NCI-H69 (cell line): ENCODE measurements at places on chromosomes 6 and 20.

- DNase-seq: no peak
Measured at GRCh38 chr6:87210979-87211378, 55.6 kb downstream of the ZNF292 start.

DNA sequence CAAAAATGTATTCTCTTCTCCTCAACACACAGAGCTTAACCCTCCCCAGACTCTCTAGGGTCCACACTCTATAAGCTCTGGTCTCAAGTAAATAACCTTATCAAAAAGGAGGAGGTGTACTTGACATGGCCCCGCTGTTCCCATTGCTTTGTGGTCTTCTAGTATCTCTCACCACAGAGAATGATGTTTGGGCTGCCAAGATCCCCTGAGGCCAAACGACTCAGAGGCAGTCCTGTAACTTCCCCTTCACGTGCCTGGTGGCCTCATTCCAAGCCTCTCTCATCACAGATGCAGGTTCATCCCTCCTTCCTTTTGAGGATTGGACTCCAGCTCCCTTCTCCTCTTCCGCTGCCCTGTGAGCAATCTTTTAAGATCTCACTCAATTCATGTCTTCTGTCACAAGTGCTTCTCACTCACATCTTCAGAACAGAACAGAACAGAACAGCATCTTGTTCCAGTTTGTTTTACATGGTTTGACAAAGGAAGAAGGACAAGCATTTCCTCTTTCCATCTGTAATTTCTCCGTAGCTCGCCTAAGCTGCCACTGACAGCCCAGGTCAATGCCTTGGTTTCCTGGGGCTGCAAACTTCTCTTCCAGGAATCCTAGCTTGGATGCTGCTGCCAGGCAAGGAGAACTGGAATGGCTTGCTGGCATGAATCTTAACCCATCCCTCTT is 541.5 kb downstream of the CD83 start:
- DNase-seq: peak; percentile 65

GRCh38 chr6:72760114-72760793 is 138.4 kb downstream of the KCNQ5 start:
- no peak for DNase-seq

GRCh38 chr20:37992802-37993409 is 40.4 kb downstream of the TTI1 start:
- peak; percentile 46 for DNase-seq

- DNase-seq: no peak
Measured at GRCh38 chr20:18743665-18744440, 69.7 kb upstream of the SCP2D1 start.

DNA sequence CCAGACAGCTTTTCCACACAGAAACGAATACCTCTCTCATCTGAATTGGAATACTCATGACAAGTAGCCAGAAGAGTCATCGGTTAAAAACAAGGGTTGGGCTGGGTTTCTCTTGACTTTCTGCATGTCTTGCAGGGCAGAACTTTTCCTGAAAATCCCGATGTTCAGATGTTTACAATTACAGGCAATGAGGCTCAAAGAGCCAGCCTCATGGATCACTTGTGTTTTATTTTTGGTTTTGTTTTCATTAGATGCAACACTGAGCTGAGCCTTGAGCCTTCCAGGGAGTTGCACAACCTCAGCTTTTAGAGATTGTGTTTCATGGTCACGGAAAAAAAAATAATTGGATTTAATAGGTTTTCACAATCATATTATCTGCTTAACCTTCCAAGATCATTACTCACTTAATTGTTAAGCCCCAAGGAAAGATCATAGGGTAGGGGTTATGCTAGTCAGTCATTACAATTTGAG is 288.1 kb upstream of the PRDM1 start:
- DNase-seq: no peak

- DNase-seq: no peak
Measured at GRCh38 chr6:149889326-149889725, 8.6 kb downstream of the RAET1E start.

GRCh38 chr20:21246161-21246560 is 57.0 kb upstream of the XRN2 start:
- DNase-seq: peak; percentile 62

DNA sequence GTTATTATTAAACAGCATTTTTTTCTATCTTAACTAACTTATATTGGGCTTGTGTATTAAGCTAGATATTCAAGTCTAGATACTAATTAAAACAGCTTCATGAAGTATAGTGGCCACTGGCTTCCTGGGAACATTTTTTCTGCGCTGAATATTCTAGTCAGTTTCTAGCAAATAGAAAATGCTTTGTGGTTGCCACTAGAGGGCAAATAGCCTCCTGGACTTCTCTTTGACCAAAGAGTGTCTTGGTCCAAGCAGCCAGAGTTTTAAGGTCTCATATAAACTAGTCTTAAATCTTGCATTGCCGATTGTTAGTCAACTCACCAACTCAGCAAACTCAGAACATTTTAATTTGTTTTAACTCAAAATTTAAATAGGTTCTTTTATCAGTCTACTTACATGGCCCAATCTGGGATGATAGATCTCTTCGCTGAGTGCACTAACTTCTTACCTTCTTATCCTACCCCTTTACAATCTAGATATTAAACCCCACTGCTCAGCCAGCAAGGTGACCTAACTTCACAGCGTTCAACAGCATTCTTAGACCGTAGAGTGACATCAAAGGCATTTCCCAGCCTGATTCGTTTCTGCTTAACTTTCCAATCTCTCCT is 24.6 kb upstream of the ID4 start:
- peak; percentile 64 for DNase-seq

DNA sequence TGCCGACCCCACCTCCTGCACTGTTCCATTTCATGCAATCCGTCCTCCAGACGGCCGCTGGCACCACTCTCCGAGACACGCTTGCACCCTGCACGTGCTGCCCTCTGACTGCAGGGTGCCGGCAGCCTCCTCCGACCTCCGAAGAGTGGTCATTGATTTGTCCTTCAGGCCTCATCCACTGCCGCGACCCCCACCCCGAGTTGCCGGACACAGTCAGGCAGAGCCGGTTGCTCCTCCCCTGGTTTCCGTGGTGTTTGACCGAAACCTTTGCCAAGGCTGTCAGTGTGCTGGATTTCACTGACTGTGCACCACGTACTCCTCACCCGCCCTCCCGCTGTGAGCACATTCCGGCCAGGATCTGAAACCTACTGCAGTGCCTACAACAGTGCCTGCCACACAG is 156.4 kb upstream of the PDE10A start:
- no peak for DNase-seq

- DNase-seq: no peak
Measured at GRCh38 chr6:12592634-12593033, 123.9 kb upstream of the PHACTR1 start.

DNA sequence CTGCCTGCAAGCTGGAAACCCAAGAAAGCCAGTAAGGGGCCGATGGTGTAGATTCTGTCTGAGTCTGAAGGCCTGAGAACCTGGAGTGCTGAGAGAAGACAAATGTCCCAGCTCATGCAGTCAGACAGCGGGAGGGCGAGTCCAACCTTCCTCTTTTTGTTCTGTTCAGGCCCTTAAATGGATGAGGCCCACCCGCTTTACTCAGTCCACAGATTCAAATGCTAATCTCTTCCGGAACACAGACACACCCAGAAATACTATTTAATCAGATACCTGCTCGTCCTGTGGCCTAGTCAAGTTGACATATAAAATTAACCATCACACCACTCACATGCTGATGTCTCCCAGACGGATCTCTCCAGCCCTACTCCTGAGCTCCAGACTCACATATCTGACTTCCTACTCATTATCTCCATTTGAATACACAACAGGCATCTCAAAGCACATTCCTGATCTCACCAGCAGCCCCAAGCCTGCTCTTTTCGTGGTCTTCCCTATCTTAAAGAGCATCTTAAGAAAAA is 26.7 kb upstream of the SRC start:
- no peak for DNase-seq

GRCh38 chr20:57656821-57657534 is 36.8 kb upstream of the ZBP1 start:
- DNase-seq: no peak

DNA sequence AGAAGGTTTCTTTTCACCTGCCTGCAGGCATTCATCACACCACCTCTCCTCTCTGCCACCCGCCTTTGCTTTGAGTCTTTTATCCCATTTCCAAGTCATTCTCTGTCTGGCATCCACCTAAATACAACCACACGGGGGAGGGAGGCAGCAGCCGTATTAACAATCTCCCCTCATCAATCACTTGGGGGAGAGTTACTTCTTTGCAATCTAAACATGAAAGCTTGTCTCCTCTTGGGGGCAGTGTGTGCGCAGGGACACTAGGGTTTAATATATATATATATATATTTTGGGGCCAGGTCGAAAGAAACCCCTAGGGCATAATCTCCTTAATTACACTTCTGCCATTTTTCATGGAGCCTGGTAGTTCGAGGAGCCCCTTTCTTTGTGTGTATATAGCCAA is 214.5 kb downstream of the TSHZ2 start:
- peak; percentile 64 for DNase-seq

DNA sequence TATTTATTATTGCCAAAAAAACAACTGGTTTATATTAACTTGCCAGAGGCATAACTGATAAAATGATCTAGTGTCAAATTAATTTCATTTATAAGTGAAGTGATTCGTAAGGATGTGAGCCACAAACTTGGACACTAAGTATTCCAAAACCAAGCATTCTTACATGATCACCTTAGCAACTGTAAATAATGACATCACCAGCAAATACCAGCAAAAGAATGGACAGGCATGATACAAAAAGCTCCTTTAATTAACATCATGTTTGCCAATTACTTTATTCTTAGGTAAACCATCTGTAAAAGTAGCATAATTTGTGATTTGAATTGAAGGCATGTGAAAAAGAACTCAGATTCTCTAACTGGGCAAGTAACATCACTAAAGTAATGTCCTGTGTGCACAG is 17.2 kb upstream of the FNDC1 start:
- no peak for DNase-seq

- no peak for DNase-seq
Measured at GRCh38 chr20:19530006-19530405, 228.1 kb upstream of the RIN2 start.
